ENCODE measurements at places on chromosomes 2 and 18. TPM values are rescaled to one million over a fixed set of nuclear protein-coding genes. Genes with fewer than 3 reads are reported as not detected.

ADRA2B gene
- not detected for total RNA-seq

ALKAL2 gene
- total RNA-seq, result not detected

PXDN gene
- total RNA-seq, result 153 TPM

ARHGAP25 gene
- 0.36 TPM for total RNA-seq

ZNF521 gene
- 44.7 TPM for total RNA-seq

UGT1A8 gene
- total RNA-seq, result not detected

AGFG1 gene
- 126 TPM for total RNA-seq

ARMC9 gene
- total RNA-seq, result 46.6 TPM

NLRC4 gene
- not detected for total RNA-seq

CPO gene
- total RNA-seq, result not detected

GPR39 gene
- 9.0 TPM for total RNA-seq

CYTIP gene
- not detected for total RNA-seq

ABCB11 gene
- total RNA-seq, result not detected

CEP192 gene
- total RNA-seq, result 29.0 TPM

LIMS2 gene
- total RNA-seq, result 1.1 TPM

CRYBA2 gene
- not detected for total RNA-seq

Measured in IMR-90 (cell line).